ENCODE measurements at places on chromosomes 11 and 22.

GRCh38 chr11:31492320-31492913, 17.0 kb downstream of the IMMP1L start:
- DNase-seq = peak; percentile 28

DNA sequence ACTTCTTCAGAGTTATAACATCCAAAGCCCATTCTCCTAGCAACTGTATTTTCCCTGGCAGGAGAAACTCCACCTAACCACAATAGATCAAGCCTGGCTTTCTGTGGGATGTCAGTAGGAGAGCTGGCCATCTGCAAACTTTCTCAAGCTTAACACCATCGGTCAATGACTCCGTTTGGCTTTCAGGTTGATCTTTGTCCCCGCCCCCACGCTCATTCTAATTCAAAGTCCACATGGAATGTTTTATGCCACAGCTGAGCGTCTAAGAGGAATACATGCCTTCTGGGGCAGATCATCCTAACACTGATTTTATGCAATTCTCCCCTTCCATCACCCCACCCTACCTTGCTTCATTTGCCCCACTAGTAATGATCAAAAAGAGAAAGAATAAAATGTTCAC, 4.8 kb downstream of the GVQW3 start:
- no peak for DNase-seq

DNA sequence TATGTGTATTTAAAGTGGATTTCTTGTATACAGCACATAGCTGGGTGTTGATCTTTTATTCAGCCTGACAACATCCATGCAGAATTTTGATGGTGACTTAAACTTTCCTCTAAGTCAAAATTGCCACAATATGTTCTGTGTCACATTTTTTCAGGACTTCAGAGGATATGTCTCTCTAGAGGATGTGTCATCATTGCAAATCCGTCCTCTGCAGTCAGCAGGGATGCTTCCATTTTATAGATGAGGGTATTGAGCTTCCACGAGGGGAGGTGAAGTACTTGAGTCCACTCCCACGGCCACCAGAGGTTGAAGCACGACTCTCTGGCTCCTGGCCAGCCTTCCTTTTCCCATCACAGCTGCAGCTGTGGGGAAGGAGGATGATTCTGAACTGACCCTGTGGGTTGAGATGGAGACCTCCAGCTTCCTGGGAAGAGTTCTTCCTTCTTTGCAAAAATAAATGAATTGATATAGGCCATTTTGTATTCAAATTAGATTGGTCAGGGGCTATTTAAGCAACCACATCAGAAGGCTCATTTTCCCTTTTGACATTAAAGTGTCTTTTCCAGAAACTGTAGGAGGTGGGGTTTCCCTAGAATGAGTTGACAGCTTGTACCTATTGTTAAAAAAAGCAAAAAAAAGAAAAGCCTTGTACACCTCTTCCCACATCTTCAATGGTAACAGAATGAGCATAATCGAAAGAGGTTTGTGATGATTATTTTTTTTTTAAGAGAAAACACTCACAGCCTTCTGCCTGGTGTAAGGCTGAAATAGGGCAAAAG, 55.2 kb upstream of the MYEOV start:
- no peak for DNase-seq

GRCh38 chr11:85939099-85940015, 84.2 kb downstream of the CCDC83 start:
- DNase-seq = no peak

DNA sequence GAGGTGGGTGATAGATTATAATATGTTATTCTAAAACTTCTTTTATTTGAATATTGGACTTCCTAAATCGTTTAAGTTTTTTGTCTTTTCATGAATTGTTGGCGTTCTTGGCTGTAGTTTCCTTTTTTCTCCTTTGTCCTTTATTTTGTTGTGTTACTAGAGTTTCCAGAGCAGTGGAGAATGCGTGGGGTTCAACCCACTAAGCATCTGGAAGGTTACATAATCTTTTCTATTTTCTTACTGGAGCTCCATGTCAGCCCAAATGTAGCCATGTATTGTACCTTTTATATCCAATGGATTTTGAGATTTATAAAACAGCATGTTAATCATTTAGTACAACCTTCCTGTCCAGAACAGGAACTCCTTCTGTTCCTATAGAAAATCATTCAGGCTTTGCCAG, 63.2 kb downstream of the PPP6R3 start:
- DNase-seq = no peak

GRCh38 chr11:131690776-131691175, 320.4 kb downstream of the NTM start:
- no peak for DNase-seq

DNA sequence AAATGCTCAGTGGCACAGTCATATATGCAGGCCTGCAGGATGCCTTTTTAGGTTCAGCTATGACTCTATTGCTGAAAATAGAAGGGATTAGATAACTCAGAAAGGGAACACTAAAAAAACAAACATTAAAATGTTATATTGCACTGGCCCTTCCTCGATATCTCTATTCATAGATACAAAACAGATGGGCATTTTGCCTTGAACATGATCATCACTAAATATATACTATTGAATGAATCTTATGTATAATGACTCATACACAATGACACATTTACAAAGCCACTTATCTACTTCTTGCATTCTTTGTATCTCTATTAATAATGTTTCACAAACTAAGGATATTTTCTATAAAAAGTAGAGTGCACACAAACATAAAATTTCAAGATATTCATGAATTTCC, 2352.8 kb upstream of the RAG2 start:
- no peak for DNase-seq

GRCh38 chr22:30433773-30434172, 8.2 kb downstream of the MTFP1 start:
- DNase-seq = no peak

DNA sequence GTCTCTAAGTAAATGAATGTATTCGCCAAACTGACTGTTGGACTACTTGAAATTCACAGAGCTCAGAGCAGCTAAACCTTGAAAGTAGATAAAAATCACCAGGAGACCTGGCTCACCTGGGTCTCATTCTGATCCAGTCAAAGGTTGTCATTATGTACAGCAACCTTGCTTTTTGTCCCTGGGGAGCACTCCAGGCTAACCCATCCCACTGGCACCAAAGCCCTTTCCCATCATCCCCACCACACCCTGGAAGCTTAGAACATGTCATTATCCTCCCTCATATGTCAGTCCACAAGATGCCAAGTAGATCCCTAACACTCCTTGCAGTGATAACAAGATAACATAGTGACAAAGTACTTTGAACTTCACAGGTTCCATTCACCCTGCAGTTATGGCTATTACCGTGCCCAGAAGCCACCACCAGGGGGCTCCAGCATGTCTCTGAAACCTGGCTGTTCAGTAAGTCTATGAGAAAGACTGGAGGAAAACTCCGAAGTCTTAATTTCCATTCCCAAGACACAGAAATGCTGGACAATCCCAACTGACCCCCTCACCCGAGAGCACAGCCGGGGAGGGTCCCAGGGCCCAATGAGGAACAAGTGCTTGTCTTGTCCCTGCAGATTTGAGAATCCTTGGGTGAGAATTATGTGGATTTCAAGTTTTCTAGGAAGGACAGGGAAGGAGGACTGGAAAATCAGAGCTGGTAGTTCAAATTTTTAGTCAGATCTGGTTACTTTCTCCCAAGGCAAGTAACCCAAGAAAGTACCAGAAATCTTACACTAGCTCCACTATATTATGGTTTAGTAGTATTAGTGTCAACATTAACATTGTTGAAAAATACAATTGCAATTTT, 43.0 kb upstream of the USP47 start:
- peak; percentile 23 for DNase-seq

GRCh38 chr11:76587820-76588454, 82.6 kb downstream of the LRRC32 start:
- no peak for DNase-seq

DNA sequence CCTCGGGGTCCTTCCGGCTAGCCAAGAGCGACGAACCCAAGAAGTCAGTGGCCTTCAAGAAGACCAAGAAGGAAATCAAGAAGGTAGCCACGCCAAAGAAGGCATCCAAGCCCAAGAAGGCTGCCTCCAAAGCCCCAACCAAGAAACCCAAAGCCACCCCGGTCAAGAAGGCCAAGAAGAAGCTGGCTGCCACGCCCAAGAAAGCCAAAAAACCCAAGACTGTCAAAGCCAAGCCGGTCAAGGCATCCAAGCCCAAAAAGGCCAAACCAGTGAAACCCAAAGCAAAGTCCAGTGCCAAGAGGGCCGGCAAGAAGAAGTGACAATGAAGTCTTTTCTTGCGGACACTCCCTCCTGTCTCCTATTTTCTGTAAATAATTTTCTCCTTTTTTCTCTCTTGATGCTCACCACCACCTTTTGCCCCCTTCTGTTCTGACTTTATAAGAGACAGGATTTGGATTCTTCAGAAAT, 1.9 kb upstream of the GCAT start:
- no peak for DNase-seq

DNA sequence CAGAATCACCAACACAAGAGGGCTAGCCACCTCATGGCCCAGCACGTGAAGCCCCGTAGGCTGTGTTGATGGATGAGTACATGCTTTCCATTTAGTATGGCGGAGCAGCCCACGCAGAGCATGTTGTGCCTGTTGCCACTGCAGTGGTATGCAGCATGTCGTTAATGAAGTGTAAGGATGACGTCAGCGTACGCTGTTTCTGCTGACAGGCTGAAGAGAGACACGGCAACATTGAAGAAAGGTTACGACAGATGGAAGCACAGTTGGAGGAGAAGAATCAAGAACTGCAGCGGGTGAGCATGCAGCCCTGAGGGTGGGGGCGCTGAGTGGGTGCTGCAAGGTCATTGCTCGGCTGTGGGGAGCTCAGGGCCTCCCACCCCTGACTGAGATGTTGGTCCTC, 62.8 kb downstream of the PPFIA1 start:
- DNase-seq = no peak

DNA sequence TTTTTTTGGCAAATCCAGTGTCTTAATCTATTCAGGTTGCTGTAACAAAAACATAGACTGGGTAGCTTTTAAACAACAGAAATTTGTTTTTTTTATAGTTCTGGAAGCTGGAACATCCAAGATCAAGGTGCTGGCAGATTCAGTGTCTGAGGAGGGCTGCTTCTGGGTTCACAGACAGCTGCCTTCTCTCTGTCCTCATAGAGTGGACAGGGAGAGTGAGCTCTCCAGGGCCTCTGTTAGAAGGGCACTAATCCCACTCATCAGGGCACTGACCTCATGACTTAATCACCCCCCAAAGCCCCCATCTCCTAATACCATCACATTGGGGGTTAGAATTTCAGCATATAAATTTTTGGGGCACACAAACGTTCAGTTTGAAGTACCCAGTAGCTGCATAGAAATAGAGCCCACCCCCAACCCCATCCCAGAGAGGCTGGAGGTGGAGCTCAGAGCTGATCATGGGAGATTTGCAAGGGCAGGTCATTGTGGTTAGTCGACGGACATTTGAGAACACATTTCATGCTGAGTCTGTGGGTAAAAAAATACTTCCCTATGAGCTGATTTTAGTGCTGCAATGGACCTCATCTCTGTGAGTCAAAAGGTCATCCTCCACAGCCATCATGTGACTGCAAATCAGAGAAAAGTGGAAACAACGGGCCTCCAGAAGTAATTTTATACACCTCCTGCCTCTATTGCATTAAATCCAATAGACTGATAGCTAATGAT, 203.1 kb upstream of the CADM1 start:
- no peak for DNase-seq

DNA sequence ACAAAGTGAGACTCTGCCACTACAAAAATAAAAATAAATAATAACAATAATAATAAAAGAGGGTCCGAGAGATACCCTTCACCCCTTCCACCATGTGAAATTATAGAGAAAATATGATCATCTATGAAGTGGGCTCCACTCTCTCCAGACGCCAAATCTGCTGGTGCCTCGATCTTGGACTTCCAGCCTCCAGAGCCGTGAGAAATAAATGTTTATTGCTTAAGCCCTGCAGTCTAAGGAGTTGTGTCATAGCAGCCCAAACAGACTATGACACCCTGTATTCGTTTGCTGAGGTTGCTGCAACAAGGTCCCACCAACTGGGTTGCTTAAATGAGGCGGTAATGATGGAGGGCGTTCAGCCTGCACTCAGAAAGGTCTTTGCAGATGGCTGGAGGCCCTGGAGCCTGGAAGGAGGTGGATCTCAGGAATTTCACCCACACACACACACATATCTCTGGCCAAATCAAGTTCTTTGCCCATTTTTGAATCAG, 7.6 kb upstream of the SEPTIN5 start:
- no peak for DNase-seq

- no peak for DNase-seq
Measured at GRCh38 chr22:37401401-37402183, 25.7 kb downstream of the ELFN2 start.

- no peak for DNase-seq
Measured at GRCh38 chr11:94068764-94069163, 47.6 kb downstream of the HEPHL1 start.

- DNase-seq = no peak
Measured at GRCh38 chr11:127564810-127565209, 564.2 kb upstream of the KIRREL3 start.
